ENCODE measurements at places on chromosomes 5 and 9. TPM values are rescaled to one million over a fixed set of nuclear protein-coding genes. Genes with fewer than 3 reads are reported as not detected.

GRCh38 chr9:112361601-112362000 is 18.3 kb upstream of the HSDL2 start:
- no peak for DNase-seq

- no peak for DNase-seq
These were observed 153.3 kb downstream of the YIPF5 start for GRCh38 chr5:144017119-144017518.

GRCh38 chr9:69857131-69857530 is 36.5 kb downstream of the CFAP95 start:
- DNase-seq, result no peak

Gene RNF208
- total RNA-seq, result 6.7 TPM

Gene TAF7
- 30.1 TPM for total RNA-seq

Data from ascending aorta (tissue), 2 donors.